Thymus (tissue), 14 donors: ENCODE measurements at places on chromosomes 1 and 21.

GRCh38 chr21:45324489-45325205 is 37.0 kb upstream of the POFUT2 start:
- H3K27me3 ChIP-seq, result no peaks in the 10 kb centered on the region
- DNase-seq, result no peak
- H3K36me3 ChIP-seq, result no peaks in the 10 kb centered on the region
- H3K27ac ChIP-seq, result no peak overlapping the region
- H3K4me3 ChIP-seq, result no peak overlapping the region

DNA sequence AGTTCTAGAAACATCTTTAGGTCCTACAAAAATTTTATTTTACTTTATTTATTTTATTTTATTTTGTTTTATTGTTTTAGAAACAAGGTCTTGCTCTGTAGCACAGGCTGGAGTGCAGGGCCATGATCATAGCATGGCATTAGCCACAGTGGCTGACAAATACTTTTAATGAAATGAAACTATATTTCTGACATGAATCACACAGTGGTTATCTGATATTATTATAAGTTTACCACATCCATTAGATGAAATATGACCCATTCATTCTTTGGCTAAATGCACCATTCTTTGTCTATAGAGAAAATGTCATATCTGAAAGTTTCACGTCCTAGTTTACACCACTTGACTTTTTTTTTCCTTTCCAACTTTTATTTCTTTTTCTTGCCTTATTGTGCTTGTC is 613.4 kb upstream of the ADAMTS5 start:
- H3K4me3 ChIP-seq, result no peak overlapping the region
- no peak for DNase-seq
- no peaks in the 10 kb centered on the region for H3K36me3 ChIP-seq
- H3K27me3 ChIP-seq, result no peaks in the 10 kb centered on the region
- H3K4me1 ChIP-seq, result no peaks in the 10 kb centered on the region

DNA sequence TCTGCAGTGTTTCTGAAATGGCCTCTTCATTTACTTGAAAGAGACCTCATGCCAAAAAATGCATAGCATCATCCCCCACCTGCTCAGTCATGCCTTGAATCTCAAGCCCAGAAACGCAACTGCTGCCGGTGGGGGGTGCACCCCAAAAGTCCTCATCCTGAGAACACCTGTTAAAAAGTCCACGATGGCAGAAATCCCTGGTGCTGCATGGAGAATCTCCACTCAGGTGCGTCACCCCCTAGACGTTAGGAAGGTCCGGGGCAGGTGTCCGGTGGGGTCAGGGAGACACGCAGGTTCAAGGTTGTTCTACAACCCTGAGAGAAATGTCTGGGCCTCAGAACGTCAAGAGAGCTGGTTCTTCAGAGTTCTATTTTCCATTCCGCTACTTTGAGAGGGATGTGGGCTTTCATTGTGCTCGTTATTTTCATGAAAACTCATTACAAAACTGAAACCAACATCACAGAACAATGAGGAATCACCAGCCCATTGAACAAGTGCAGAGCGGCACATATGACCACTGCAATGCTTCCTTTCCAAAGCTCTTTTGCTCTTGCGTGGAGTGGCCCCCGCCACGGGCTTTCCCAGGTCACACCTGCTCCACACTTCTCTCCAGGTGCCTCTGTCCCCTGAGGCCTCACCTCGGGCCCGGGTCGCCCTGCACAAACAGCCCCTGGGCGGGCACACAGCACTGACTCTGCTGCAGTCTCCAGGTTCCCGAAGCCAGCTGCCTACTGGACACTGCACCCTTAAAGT is 201.9 kb downstream of the TOMM20 start:
- H3K36me3 ChIP-seq, result no peaks in the 10 kb centered on the region
- no peak overlapping the region for H3K4me3 ChIP-seq

DNA sequence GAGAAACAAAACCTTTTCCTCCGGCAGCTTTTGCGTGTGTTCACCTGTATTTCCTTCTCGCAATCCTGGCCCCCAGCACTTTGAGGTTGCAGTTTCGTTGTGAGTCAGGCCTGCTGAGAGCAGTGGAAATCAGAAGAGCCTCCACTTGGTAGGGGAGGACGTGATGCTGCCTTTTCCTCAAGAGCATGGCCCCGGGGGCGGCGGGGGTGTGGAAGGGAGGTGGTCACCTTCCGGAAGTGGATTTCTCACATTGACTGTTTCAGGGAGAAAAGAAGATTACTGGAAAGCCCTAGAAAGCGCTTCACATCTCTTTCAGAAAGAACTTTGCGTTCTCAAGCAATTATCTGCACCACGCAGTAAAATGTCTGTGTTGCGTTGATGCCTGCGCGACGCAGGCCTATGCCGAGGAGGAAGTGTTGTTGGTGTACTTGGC is 12.2 kb upstream of the IL10 start:
- peak overlapping the region; percentile 15 for H3K27ac ChIP-seq
- H3K4me3 ChIP-seq, result no peak overlapping the region
- no peak for DNase-seq
- no peaks in the 10 kb centered on the region for H3K36me3 ChIP-seq

DNA sequence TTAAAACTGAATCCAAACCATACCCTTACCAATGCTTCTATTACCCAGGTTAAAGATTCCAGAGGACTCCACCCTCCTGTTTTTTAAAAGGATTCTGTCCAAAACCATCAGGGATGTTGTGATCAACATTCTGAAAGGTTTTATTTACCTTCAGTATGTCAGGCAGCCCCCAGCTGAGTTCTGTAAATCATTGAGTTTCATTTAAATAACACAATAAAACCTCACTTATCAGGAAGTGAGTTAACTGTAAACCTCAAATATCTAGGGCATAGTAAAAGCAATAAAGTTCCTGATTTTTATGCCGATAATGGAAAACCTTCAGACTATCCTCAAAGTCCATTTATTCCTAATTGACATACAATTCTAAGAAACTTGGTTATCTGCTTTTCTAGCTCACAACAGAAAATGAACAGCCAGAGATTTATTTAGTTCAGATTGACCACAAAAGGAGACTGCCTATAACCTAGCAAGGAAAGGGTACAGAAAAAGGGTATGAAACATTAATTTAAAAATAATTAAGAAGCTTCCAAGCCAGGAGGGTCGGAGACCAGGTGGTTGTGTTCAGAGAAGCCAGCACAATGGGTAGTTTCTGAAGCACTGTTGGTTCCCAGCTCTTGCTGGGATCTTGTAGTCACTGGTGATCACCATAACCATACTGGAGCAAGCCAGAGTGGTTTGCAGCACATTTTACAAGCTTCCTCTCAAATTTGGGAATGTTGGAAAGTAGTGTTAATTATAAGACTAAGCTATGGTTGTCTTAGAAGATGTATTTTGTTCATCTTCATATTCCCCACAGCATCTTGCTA is 336.4 kb upstream of the FMN2 start:
- no peak overlapping the region for H3K4me3 ChIP-seq
- no peaks in the 10 kb centered on the region for H3K27me3 ChIP-seq
- H3K36me3 ChIP-seq, result no peaks in the 10 kb centered on the region
- H3K4me1 ChIP-seq, result no peaks in the 10 kb centered on the region

GRCh38 chr1:236515443-236515958 is 8.3 kb upstream of the LGALS8 start:
- H3K4me1 ChIP-seq, result peaks cover 3% of the 10 kb centered on the region
- H3K36me3 ChIP-seq, result no peaks in the 10 kb centered on the region
- H3K4me3 ChIP-seq, result no peak overlapping the region
- H3K27me3 ChIP-seq, result no peaks in the 10 kb centered on the region
- no peak for DNase-seq

DNA sequence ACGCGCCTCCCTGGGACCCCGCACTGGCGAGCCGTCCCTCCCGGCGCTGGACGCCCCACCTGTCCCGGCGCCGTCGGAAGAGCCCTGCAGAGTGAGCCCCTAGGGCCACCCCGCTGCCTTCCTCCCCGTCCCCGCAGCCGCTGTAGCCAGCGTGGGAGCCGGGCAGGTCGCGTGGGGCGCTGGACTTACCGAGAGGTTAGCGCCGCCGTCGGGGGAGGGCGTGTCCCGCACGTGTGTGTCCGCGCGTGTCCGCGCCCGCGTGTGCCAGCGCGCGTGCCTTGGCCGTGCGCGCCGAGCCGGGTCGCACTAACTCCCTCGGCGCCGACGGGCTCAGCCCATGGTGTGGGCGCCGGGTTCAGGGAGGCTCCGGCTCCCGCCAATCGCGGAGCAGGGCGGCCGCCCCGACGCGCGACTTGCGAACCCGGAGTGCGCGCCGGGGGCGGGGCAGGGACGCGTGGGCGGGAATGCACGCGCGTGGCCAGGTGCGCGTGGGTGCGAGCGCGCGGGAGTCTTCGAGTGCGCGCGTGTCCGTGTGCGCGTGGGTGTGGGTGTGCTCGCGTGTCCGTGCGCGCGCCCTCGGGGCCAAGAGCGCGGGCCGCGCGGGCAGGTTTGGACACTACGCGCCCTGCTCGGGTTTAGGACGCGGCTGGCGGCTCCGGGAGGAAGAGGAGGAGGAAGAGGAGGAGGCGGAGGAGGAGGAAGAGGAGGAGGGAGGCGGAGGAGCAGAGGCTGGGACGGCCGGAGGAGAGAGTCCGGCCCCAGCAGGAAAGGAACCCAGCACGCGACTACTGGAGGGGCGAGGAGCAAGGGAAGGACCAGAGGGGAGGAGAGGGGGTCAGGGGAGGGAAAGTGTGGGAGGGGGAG is 145.2 kb upstream of the ETS2 start:
- H3K4me1 ChIP-seq, result peaks cover 13% of the 10 kb centered on the region
- no peak overlapping the region for H3K4me3 ChIP-seq
- H3K27me3 ChIP-seq, result peaks cover 68% of the 10 kb centered on the region
- H3K27ac ChIP-seq, result peak overlapping the region; percentile 74
- DNase-seq, result peak; percentile 20

- no peaks in the 10 kb centered on the region for H3K27me3 ChIP-seq
- no peak overlapping the region for H3K27ac ChIP-seq
- DNase-seq, result no peak
- no peak overlapping the region for H3K4me3 ChIP-seq
Measured at GRCh38 chr1:45410850-45411509, 70.7 kb upstream of the MUTYH start.

- H3K27me3 ChIP-seq, result no peaks in the 10 kb centered on the region
- peaks cover 12% of the 10 kb centered on the region for H3K36me3 ChIP-seq
- peak; percentile 63 for DNase-seq
- H3K4me1 ChIP-seq, result peaks cover 14% of the 10 kb centered on the region
Measured at GRCh38 chr1:158095737-158096335, 84.9 kb upstream of the CD1D start.

DNA sequence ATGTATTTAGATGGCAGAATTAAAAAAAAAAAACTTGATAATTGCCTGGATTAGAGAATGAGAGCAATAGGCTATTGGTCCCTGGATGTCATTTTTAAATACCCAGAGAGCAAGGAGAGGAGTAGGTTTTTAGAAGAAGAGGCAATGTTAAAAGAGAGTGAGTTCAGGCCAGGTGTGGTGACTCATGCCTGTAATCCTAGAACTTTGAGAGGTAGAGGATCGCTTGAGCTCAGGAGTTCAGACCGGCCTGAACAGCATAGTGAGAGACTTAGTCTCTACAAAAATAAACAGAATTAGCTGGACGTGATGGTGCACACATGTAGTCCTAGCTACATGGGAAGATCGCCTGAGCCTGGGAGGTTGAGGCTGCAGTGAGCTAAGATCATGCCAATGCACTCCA is 15.9 kb upstream of the MUTYH start:
- H3K27ac ChIP-seq, result no peak overlapping the region
- peaks cover 3% of the 10 kb centered on the region for H3K36me3 ChIP-seq
- peaks cover 5% of the 10 kb centered on the region for H3K4me1 ChIP-seq
- H3K4me3 ChIP-seq, result no peak overlapping the region

DNA sequence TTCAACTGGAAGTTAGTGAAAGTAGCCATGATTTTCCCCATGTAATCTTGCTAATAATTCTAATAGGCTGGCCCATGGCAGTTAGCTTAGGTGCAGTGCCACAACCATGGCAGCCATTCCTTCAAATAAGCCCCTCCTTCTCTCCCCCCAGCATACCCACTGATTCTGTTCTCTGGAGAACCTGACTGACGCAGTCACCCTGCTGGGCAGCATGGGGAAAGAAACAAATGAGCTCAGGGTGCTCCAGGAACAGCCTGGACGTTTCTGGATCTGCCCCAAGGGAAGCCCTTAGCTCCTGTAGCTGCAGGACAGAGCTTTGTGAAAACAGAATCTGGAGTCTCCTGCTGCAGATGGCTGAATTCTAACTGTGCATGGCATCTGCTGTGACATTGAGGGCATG is 22.5 kb downstream of the SNAP47 start:
- H3K36me3 ChIP-seq, result peaks cover 45% of the 10 kb centered on the region
- H3K27me3 ChIP-seq, result no peaks in the 10 kb centered on the region
- DNase-seq, result no peak

DNA sequence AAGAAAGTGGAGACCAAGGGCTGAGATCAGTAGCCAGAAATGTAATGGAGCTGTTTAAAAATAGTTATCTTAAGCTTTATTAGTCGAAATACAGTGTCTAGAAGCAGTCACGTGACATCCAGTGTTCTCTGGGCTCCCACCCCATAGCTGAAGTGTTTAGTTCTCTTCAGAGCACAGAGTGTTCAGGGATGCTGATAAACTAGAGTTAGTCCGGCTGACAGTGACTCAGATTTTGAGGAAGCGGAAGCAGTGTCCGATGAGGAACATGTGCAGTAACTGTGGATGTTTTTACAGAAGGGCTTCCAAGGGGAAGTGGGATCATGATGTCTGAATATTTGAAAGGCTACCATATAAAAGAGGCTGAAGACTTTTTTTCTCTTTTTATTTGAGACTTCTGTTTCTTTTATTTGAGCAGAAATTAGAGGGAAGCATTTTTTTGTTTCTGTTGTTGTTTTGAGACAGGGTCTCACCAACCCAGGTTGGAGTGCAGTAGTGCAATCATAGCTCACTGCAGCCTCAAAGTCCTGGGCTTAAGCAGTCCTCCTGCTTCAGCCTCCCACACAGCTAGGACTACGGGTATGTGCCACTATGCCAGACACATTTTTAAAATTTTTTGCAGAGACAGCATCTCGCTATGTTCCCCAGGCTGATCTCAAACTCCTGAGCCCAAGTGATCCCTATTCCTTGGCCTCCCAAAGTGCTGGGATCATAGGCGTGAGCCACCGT is 124.2 kb downstream of the GALNT2 start:
- no peak overlapping the region for H3K4me3 ChIP-seq
- H3K4me1 ChIP-seq, result peaks cover 92% of the 10 kb centered on the region
- DNase-seq, result no peak
- H3K27ac ChIP-seq, result peak overlapping the region; percentile 20

DNA sequence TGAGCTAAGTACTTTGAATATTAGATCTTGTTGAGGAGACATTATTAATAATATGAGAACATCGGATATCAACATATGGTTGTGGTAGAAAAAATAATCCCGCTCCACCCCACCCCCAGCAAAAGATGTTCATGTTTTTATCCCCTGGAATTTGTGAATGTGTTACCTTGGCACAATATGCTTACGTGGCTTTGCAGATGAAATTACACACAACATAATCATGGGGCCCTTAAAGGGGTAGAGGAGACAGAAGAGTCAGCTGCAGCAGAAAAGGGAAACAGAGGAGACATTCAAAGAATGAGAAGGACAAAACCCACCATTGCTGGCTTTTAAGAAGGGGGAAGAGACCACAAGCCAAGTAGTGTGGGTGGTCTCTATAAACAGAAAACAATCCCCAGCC is 104.1 kb downstream of the SEC16B start:
- no peaks in the 10 kb centered on the region for H3K4me1 ChIP-seq
- no peaks in the 10 kb centered on the region for H3K36me3 ChIP-seq
- DNase-seq, result no peak
- H3K27ac ChIP-seq, result no peak overlapping the region

GRCh38 chr1:223639331-223639749 is 26.2 kb downstream of the CAPN8 start:
- no peaks in the 10 kb centered on the region for H3K36me3 ChIP-seq
- H3K4me3 ChIP-seq, result no peak overlapping the region
- no peaks in the 10 kb centered on the region for H3K4me1 ChIP-seq
- no peaks in the 10 kb centered on the region for H3K27me3 ChIP-seq
